ENCODE measurements at places on chromosomes 11 and 22. TPM values are rescaled to one million over a fixed set of nuclear protein-coding genes. Genes with fewer than 3 reads are reported as not detected.
A peak's percentile ranks its signal among the peaks of the same experiment; 100 is the strongest.

GRCh38 chr11:106378513-106379179, 301.2 kb downstream of the AASDHPPT start:
- DNase-seq = no peak

SYT7 gene
- 7.0 TPM for total RNA-seq

ASRGL1 gene
- total RNA-seq = 30.9 TPM

- no peak for DNase-seq
These were observed 2.4 kb upstream of the ARSA start for GRCh38 chr22:50630376-50630775.

TMEM151A gene
- total RNA-seq = 1.2 TPM

LMO2 gene
- 0.48 TPM for total RNA-seq

GRCh38 chr11:73285721-73286120, 13.6 kb downstream of the P2RY6 start:
- DNase-seq = no peak

MLC1 gene
- not detected for total RNA-seq

- no peak for DNase-seq
These were observed 505.7 kb upstream of the LUZP2 start for GRCh38 chr11:23991165-23991539.

ISX gene
- total RNA-seq = not detected

LUZP2 gene
- total RNA-seq = 25.4 TPM

RASSF7 gene
- total RNA-seq = 30.0 TPM

- no peak for DNase-seq
These were observed 411 bp upstream of the KIRREL3 start for GRCh38 chr11:127000981-127001380.

DNA sequence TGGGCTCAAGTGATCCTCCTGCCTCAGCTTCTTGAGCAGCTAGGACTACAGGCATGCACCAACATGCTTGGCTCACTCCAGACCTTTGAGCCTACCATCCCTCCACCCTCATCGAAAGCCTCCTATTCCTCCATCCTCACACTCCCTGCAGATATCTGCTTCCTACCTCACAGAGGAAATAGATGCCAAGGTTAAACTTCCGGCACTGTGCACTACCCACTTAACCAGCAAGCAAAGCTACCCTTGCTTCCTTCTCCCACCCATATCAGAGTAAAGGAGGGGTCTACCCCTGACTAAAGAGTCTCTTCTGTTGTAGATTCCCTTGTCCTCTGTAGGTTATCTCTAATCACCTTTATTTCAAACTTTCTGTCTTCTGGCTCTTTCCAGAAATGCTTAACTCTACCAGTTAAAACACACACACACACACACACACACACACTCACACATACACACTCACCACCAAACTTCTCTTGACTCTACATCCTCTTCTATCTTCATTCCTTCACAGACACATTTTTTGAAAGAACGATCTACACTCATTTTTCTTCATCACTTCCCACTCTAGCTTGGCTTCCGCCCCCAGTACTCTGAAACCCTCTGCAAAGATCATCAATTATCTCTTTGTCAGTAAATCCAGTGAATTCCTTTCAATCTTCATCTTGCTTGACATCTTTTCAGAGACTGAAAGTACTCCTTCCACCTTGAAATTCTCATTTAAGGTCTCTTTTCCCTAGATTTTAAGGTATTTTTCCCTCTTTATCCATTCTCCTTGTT, 10.9 kb upstream of the SIK2 start:
- DNase-seq = no peak

MFNG gene
- total RNA-seq = 2.0 TPM

- DNase-seq = no peak
These were observed 336.8 kb downstream of the KCNA4 start for GRCh38 chr11:29679996-29680395.

GRCh38 chr11:43967661-43968060, 25.2 kb downstream of the C11orf96 start:
- no peak for DNase-seq

YAP1 gene
- 124 TPM for total RNA-seq

- no peak for DNase-seq
These were observed 3.4 kb downstream of the WEE1 start for GRCh38 chr11:9576701-9577381.

- peak; percentile 82 for DNase-seq
These were observed 134.0 kb downstream of the NTM start for GRCh38 chr11:131504199-131504949.
